Breast epithelium (tissue), 4 donors: ENCODE measurements at places on chromosomes 7 and 10. TPM values are rescaled to one million over a fixed set of nuclear protein-coding genes. Genes with fewer than 3 reads are reported as not detected.

DNA sequence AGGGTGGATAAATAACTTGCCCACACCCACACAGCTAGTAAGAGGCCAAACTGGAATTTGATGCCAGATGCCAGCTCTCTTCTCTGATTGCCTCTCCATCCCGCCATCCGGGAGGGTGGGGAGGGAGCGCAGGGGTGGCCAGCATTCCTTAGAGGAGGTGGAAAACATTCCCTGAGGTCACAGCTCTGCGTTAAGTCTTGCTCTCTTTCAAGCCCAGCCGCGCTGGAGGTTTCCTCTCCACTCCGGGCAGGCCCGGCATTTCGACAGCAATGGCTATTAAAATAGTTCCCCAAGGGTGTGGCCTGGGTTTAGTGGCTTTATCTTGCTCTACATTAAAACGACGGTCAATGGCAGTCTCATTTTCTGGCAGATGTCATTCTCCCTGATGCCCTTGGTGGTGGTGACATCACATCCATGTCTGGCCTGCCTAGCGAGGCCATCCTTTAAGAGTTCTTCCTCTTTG is 16.1 kb upstream of the C10orf71 start:
- DNase-seq: no peak

DNA sequence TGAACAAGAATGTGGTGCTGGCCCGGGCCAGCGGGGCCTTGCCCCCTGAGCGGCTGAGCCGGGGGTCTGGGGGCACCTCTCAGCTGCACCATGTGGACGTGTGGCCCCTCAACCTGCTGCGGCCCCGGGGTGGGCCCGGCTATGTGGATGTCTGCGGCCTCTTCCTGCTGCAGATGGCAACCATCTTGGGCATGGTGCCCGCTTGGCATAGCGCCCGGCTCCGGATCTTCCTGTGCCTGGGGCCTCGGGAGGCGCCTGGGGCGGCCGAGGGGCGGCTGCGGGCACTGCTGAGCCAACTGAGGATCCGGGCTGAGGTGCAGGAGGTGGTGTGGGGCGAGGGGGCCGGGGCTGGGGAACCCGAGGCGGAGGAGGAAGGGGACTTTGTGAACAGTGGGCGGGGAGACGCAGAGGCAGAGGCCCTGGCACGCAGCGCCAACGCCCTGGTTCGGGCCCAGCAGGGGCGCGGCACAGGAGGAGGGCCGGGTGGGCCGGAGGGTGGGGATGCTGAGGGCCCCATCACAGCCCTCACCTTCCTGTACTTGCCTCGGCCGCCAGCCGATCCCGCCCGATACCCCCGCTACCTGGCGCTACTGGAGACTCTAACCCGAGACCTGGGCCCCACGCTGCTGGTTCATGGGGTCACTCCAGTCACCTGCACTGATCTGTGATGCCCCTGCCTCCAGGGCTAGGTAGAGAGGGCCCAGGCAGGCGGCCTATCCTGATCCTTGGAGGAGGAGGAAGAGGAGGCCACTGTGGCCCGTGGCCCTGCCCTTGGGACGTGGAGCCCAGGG is 1.1 kb upstream of the TRIP6 start:
- DNase-seq: peak; percentile 89

GRCh38 chr7:149819141-149819960 is 18.8 kb upstream of the ZNF862 start:
- no peak for DNase-seq

COX15 gene
- 28.2 TPM for total RNA-seq

- no peak for DNase-seq
These were observed 67.8 kb downstream of the INPP5A start for GRCh38 chr10:132605390-132605789.

NOC3L gene
- 14.9 TPM for total RNA-seq

DNA sequence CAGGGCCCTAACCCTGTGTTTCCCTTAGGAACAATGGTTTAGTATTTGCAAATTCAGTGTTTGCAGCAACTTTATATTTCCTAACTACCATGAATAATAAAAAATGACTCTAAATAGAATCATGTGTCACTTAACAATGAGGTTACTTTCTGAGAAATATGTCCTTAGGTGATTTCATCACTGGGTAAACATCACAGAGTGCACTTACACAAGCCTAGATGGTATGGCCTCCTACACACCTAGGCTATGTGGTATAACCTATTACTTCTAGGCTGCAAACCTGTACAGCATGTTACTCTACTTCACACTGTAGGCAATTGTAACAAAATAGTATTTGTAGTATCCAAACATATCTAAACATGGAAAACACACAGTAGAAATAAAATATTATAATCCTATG is 1174.6 kb upstream of the LRRTM3 start:
- DNase-seq: no peak
